Osteoblast (primary cell): ENCODE measurements at places on chromosomes 2 and 18.

DNA sequence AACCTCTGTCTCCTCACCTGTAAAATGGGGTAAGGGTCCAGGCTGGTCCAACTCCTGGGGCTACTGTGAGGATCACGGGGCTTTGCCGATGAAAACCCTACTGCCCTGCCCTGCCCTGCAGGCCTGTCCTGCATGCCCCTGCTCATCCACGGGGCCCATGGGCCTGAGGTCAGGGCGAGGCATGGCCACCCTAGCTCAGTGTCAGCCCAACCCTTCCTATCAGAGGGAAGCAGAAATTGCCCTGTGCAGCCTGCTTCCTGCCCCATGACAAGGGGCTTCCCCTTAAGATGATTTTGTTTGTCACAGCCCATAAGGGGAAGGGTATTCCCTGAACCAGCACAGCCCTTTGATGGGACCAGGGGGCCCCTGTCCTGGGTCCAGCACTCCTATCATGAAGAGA lies 353.6 kb upstream of the ID2 start:
- DNase-seq = no peak

GRCh38 chr18:37422116-37422515 lies 143.5 kb downstream of the CELF4 start:
- peak; percentile 81 for DNase-seq

- no peak for DNase-seq
Measured at GRCh38 chr2:233358947-233359346, 4.7 kb downstream of the DGKD start.

DNA sequence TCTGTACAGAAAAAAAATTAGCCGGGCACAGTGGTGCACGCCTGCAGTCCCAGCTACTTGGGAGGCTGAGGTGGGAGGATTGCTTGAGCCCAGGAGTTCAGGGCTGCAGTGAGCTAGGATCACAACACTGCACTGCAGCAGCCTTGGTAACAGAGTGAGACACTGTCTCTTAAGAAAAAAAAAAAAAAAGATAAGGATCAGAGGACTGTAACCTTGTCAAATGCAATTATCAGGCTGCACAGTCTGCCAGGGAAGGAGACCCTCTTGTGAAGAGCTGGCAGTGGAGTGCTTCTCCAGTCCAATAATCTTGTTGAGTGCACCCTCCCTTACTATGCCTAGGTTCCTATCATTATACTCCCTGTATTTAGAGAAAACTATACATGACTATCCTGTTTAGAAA lies 330.7 kb downstream of the PDE11A start:
- no peak for DNase-seq

GRCh38 chr2:138741851-138742250 lies 38.3 kb downstream of the NXPH2 start:
- DNase-seq = no peak

DNA sequence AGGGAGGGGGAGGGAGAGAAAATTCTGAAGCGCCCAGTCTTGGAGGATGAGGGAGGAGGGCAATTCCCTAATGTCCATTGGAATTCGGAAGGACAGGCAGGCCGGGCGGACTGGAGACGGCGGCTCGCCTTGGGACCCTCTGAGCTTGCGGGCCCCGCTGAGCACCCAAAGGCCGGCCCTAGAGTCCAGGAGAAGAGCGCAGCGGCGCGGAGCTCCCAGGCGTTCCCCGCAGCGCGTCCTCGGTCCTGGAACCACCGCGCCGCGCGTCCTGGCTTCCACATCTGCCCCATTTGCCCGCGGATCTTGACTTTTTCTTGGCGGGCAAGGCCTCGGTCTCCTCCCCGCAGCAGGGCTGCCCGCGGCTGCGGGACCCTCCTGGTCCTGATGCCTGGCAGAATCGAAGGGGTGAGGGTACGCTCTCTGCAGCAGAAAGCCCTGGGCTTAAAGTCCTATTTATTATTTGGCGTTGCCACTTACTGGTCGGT lies 675 bp upstream of the MLPH start:
- no peak for DNase-seq

DNA sequence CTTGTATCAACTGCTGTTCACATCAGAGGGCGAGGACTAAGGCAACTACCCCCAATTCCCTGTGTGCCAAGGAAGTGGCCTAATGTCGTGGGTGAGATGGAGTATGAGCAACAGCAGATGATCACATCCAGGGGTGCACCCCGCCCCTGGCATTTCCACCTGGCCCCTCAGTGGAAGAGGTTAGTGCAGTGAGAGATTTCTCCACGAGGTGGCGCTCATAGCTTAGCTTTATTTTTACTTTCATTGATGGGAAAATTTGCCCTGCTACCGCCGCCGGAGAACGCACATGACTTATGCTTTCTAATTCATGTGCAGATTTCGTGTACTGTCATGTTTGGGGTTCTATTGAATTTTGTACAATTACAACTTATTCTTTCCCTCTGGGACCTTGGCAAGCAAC lies 470.6 kb upstream of the MEX3C start:
- DNase-seq = no peak

DNA sequence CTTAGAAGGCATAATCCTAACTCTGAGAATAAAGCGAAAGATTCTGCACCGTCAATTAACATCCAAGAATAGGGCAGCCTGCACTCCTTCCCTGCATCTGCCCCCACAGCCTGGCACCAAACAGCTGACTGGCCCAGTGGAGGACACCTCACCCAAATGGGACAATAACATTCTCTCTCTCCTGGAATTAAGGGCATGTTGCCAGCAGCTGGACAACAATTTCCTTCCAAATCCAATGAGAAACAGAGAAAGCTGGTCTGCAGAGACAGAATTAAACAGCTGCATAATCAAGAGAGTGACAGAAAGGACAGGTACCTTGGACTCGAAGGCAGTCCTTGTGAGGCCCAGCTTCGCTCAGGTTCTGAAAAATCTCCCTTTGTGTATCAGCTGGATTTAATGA lies 15.0 kb downstream of the COX7A2L start:
- DNase-seq = peak; percentile 62

GRCh38 chr18:75054046-75054445 lies 154.9 kb downstream of the PTGR3 start:
- DNase-seq = no peak

GRCh38 chr2:23681356-23682140 lies 245.4 kb downstream of the ATAD2B start:
- DNase-seq = peak; percentile 85

- DNase-seq = no peak
Measured at GRCh38 chr2:66748939-66749338, 314.0 kb downstream of the MEIS1 start.

- peak; percentile 17 for DNase-seq
Measured at GRCh38 chr2:46717344-46718121, 198.1 kb downstream of the MCFD2 start.

- DNase-seq = no peak
Measured at GRCh38 chr18:29693334-29693733, 1349.2 kb downstream of the DSC3 start.

DNA sequence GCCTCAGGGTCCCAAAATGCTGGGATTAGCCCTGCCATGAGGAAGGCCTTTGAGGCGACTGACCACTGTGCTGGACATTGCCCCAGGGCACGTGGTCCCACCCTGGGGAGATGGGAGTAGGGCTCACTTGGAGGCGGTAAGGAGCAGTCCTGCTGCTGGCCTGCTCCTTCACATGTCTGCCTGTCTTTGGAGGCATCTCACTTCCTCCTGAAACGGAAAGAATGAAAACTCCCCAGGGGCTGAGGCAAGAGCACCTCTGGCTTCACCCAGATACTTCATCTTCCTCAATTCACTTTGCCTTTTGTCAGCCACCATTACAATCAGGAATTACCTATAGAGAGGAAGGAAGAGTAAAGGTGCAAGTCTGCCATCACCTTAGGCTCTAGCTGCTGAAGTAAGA lies 59.9 kb upstream of the GATA6 start:
- no peak for DNase-seq

GRCh38 chr2:223108351-223109050 lies 56.5 kb downstream of the KCNE4 start:
- DNase-seq = no peak

DNA sequence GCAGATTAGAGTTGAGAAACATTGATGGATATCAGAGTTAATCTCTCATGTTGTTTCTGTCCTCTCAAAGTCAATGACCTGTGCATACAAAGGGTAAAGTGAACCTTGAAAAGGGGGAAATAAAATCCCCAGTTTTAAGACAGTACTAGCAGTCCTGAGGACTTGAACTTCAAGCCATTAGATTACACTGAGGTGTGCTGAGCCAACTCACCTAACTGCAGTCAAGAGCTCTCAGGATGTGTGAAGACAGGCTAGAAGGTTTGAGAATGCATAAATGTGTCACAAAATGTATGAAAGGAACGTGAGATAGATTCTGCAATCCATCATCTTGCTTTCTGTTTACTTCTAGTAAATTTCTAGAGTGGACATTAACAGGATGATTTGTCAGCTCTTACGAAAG lies 35.5 kb downstream of the DOCK10 start:
- DNase-seq = no peak

DNA sequence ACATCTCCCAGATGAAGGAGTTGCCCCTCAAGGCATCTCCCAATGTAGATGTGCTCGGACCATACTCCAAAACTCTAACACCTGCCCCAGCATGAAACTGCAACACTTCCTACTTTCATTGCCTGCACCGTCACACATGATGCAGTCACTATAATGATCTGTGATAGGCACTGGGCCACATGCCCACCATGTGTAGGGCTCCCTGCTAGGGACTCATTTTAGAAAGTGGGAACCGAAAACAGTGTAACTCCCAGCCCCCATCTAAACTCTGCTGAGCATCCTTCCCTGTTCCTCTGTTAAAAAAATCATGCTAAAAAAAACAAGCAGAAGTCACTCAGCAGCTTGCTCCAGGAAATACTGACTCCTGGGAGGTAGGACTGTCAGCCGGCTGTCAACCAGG lies 496.1 kb upstream of the RAB6C start:
- no peak for DNase-seq

- DNase-seq = no peak
Measured at GRCh38 chr2:46719487-46719886, 196.1 kb downstream of the MCFD2 start.

DNA sequence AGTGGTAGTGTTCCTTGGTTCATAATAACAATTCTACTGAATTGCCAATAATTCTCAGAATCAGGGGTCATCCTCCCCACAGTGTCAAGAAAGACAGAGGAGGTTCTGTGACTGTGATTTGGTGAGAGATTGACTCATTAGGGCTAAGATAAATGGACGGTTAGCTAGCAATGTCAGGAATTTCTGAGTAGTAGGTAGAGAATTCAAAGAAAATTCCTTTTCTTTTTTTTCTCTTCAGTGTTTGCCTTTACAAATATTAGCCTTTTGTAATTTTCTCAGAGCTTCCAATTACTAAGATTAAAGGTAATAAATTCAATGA lies 16.8 kb upstream of the CRIM1 start:
- DNase-seq = no peak

DNA sequence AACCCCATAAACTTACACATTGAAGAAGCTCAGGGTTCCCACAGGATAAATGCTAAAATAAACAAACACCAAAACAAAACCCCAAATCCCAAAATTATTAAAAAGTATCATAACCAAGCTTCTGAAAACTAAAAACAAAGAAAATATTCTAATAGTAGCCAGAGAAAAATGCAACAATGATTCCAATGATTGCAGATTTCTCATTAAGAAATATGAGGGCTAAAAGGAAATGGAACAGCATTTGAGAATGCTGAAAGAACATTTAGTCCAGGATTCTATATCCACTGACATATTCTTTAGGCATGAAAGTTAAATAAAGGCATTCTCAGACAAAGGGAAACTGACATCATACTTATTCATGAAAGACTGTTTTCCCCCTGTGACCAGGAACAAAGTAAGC lies 212.4 kb downstream of the SLC4A10 start:
- no peak for DNase-seq

DNA sequence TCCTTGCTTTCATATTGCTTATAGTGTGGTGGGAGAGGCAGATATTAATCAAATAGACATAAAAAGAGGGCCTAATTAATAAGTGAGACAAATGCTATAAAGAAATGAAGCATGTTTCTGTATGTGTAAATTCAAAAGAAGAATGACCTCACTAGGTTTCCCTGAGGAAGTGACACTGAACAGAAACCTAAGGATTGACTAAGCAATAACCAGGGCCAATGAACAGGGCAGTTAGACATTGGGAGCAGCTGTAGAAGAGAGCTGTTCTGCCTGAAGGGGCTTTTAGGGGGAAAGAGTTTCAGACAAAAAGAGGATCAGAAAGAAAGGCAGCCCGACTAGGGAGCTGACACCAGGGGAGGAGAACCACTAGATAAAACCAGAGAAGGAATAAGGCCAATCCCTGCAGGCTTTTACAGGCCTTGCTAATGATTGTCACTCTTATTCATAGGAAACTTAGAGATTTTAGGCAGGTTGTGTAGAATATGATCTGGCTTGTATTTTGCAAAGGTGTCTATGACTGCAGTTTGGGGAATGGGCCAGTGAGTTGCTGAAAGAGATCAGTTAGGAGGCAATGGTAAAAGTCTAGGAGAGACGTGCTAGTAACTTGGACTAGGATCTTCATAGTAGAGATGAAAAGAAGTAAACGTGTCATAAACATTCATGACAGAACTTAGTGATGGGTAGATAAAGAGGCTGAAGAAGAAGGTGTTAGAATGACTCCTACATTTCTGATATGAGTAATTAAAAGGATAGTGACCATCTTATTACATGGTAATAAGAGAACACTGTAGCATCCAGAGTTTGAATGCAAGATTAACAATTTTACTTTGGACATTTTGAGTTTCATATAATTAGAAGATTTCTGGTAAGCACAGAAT lies 26.8 kb upstream of the NABP1 start:
- DNase-seq = peak; percentile 8

- peak; percentile 4 for DNase-seq
Measured at GRCh38 chr18:52570975-52571374, 231.0 kb downstream of the DCC start.

DNA sequence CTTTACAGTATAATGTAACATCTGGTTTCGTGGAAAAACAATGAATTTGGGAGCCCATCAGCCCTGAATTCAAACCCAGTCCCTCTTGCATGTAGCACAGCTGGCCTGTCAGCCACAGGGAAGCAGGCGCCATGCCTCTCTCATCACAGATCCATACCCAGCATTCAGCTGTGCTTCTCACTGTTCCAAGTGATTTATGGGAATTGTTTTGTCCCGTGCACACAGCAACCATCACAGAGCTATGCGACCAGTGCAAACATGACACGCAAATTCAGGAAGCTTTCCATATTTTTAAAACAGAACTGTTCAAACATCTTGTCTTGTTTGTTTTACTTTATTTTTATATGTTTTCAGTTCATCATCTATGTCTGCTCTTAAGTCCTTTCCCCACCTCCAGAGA lies 496.1 kb downstream of the EIPR1 start:
- DNase-seq = no peak

DNA sequence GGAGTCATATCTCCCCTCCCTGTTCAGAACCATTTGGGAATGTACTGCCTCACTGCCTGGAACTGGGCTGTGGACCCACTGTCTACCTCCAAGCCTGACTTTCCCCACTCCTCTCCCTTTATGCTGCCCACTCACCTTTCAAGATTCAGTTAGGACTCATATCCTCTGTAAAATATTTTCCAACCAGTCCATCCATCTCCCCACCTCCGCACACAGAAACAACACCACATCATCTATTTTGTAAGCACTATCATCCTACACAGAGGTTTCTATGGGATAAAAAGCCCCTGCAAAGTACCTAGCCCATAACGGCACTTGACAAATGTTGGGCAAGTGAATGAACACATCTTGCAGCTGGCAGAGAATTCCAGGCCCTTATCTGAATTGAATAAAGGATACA lies 250.8 kb downstream of the ANAPC1 start:
- no peak for DNase-seq

- DNase-seq = no peak
Measured at GRCh38 chr2:239889641-239890121, 135.5 kb downstream of the NDUFA10 start.

GRCh38 chr2:225164401-225165050 lies 122.3 kb upstream of the DOCK10 start:
- DNase-seq = no peak

GRCh38 chr2:104312684-104313083 lies 541.2 kb upstream of the POU3F3 start:
- DNase-seq = no peak

- peak; percentile 23 for DNase-seq
Measured at GRCh38 chr18:53946594-53946993, 277.9 kb downstream of the MBD2 start.
